ENCODE measurements at places on chromosomes 4 and X.

- DNase-seq: peak; percentile 50
Measured at GRCh38 chr4:153522802-153523094, 56.6 kb downstream of the TMEM131L start.

DNA sequence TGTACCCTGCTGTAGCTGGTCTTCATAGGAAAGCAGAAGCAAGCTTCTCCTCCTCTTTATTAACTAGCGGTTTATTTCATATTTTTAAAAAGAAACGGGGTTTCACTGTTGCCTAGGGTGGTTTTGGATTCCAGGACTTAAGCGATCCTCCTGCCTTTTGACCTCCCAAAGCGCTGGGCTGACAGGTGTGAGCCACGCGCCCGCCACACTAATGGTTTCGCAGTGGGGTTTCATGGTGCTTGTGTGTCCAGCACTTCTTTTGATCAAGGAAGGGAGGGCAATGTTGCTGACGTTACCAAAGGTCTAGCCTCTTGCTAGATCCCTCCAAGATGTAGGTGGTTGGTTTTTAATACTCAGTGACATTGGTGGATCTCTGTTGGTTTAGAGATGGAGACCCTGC lies 1.4 kb downstream of the MAEA start:
- no peak for DNase-seq

- DNase-seq: no peak
Measured at GRCh38 chr4:142549726-142550463, 296.2 kb downstream of the INPP4B start.

- DNase-seq: no peak
Measured at GRCh38 chrX:13265111-13265510, 54.7 kb downstream of the ATXN3L start.

- no peak for DNase-seq
Measured at GRCh38 chrX:119340606-119341205, 58.4 kb upstream of the SLC25A43 start.

GRCh38 chr4:151792995-151793394 lies 32.2 kb upstream of the GATB start:
- DNase-seq: no peak

DNA sequence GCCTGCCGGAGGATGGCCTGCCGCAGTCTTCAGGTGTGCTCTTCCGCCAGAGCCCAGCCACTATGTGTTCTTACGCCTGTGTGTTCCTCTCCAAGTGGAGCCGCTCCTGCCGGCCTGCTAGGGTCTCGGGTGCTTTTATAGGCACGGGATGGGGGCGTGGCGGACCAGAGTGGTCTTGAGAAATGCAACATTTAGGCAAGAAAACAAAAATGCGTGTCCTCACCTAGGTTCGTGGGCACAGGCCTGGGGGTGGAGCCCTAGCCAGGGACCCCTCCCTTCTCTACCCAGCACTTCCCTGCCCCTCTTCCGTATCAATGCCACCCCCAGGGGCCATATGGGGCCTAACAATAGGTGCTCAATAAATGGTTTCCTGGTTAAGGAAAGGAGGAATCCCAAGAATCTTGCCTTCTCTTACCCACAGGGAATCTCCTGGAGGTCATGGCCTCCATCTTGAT lies 34.4 kb upstream of the LRBA start:
- no peak for DNase-seq

DNA sequence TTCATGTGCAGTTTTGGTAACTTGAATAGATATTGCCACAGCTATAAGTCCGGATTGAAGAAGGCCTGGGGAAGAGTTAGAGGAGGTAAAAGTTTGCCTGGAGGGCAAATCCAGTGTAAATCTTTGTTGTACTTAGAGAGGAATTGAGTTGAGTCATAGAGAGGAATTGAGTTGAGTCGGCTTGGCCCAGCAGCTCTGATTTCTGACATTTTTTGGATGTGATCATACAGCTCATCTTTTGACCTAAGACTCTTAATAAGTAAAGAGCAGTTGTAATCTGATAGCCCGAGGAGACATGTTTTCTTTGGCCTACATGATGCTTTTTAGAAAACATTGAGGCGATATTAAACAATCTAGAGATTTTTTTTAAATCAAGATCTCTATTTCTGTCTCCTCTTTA lies 3.9 kb downstream of the KIT start:
- no peak for DNase-seq

DNA sequence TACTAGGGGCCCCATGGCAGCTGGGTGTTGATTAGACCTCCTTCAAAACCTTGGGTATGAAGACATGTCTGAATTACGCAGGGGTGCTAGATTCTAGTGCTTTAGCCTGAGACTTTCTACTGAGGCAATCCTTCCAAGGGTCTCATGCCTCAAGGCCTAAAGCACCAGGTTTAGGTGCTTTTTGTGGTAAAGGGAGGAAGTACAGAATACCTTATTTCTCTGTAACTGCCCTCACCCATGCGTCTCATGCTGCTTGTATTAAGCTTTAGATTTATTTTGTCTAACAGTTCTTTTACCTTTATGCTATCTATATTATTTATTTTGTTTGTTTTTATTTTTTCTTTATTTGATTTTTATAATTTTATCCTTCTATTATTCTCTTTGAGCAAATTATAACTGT lies 190.2 kb upstream of the GK2 start:
- no peak for DNase-seq

GRCh38 chr4:15233264-15233597 lies 194.6 kb upstream of the C1QTNF7 start:
- DNase-seq: no peak

DNA sequence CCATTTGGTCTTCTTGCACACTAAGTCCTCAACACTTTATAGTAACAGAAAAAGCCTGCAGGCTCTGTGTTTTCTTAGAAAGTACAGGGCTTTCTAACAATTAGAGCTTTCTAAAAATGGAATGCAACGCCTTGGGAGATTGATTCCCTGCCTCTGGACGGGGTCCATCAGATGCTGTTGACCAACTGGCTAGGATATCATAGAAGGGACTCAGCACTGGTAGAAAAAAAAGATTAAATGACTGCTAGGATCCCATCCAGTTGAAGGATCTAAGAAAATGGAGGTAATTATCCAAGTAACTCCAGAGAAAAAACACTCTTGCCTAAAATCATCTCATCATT lies 39.5 kb downstream of the USP46 start:
- DNase-seq: no peak

DNA sequence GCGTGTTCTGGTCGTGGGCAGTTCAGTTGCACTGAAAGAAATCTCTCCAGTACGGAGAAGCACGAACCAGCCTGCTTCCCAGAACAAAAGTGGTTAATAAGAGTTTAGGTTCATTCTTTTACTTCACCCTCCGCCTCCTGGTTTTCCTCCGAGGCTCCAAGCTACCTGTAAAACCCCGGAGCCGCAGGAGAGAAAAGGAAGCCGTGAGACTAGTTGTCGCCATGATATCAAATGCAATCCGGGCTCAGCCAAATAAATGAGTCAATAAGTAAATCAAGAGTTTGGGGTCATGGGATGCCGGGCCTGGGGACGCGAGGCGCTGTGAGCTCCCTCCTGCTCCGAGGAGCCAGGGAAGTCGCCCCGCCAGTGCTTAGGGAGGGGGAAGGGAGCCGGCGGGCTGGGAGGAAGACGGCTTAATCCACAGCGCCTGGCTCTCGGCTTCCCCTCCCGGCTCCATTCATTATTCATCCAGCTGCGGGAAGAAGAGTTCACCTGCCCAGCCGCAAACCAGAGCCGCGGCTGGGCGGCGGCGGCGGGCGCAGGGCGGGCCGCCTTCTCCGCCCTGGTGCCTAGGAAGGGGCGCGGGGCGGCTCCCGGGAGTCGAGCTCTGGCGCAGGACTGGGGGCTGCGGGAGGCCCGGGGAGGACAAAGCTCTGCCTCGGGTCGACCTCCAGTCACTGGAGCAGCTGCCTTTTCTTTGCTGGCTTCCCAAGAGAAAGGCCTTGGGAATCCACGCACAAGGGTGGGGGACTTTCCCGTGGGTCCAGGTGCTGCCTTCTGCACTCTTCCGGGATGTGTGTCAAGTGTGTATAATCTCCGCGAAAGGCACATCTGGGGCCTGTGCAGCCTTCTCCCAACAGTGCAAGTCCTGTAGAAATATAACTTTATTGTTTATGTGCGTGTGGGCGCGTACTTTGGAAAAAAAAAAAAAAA lies 1.7 kb downstream of the FRAS1 start:
- DNase-seq: no peak

DNA sequence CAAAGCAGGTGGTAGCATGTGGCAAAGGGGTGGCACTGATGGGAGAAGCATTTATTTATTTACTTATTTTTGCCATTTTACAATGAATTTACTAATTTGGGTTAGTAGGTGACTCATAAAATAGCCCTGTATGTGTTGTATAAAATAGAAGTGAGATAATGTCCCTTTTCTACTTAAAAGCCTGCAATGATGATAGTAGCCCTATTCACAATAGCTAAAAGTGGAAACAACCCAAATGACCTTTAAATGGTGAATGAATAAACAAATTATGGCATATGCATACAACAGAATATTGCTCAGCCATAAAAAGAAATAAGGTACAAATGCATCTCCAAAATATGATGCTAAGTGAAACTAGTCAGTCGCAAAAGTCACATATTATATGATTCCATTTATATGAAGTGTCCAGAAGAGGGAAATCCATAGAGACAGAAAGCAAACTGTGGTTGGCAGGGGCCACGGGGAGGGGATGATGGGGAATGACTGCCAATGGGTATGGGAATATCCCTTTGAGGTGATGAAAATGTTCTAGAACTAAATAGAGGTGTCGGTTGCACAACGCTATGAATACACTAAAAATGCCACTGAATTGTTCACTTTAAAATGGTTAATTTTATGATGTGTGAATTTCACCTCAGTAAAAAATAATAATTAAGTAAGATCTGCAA lies 35.8 kb upstream of the FAM9C start:
- no peak for DNase-seq

- DNase-seq: no peak
Measured at GRCh38 chrX:25858273-25858880, 279.8 kb upstream of the MAGEB18 start.

DNA sequence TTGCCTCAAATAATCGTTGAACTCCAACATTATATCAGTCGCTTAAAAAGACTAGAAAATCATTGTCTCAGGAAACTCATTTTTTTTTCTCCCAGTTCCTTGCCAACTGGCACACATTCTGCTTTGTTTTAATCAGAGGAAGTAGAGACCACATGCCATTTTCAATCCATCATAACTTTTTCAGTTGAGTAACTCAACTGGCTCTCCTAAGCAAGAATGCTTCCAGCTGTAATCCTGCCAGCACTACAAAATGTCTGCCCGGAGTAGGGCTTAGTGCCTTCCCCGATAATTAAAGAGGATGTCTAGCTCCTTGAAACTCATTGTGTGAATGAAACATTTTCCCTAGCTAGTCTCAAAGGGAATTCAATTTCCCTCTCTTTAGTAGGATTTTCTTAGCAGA lies 33.0 kb downstream of the FREM3 start:
- no peak for DNase-seq

GRCh38 chr4:139919004-139919403 lies 235.0 kb downstream of the MAML3 start:
- no peak for DNase-seq

- no peak for DNase-seq
Measured at GRCh38 chr4:184807797-184808712, 17.7 kb downstream of the ACSL1 start.

DNA sequence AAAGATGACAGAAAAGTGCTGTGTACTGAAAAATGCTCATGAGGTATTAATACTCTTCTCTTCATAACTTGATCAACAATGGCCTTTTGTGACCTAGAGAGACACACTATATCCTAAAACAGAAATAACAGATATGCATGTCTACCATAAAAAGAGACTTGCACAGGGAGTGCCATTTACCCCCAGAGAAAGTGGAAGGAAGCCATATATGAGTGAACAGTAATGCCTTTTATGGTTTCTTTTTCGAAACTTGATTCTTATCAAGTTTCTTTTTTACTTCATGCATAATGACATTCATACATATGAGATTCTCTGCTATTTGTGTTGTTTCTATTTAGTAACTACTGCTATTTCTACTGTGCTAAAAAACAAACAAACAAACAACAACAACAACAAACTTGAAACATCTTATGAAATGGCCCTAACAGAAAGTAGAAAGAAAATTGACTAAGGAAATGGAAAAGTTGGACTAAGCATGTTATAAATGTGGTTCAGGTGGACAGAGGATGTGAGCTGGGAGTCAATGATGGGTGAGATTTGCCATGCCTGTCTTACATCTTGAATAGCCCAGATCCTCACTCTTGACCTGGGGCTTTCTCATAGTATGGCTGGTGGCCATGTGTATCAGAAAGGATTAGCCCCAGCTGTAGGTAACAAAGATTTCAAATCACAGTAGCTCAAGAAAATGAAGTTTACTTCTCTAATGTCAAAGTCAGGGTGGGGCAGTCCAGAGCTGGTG lies 43.8 kb downstream of the GEMIN8 start:
- DNase-seq: no peak
